B cell (primary cell): ENCODE measurements at places on chromosomes 2 and 18.

DNA sequence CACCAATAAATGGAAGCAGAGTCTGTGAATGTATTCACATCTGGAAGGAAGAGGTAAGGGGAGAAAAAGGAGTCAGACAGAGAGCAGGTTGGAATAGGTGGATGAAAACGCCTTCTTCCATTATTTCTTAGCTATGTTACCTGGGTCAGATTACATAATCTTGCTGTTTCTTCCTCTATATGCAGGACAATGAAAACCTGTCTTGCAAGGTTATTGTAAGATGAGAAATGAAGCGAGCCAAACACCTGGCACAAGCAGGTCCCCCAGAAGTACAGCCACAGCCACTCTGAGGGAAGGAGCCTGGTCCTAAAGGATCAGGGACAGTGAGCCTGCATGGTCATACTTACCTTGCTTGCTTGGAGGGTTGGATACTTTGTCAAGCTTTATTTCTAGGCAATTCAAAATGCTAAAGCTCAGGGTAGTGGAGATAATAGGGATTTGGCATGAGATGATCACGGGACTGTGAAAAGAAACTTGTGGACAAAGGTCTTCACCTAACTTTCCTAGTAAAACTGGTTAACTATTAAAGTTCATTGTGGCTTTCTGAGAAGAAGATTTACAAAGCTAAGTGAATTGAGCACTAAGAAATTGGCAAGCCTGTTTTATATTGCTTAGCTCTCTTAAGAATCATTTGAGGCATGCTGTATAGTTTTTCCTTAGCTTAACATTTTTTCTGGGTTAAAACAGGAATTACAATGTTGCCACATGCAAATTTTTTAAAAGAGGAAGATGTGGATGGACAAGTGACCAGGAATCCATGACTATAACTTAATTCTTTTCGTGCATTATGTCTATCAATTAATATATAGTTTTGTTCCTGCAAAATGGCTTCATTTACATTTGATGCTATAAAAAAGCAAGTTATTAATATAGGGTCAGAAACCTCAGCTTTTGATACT is 15.7 kb upstream of the PLA2R1 start:
- no peak for DNase-seq

DNA sequence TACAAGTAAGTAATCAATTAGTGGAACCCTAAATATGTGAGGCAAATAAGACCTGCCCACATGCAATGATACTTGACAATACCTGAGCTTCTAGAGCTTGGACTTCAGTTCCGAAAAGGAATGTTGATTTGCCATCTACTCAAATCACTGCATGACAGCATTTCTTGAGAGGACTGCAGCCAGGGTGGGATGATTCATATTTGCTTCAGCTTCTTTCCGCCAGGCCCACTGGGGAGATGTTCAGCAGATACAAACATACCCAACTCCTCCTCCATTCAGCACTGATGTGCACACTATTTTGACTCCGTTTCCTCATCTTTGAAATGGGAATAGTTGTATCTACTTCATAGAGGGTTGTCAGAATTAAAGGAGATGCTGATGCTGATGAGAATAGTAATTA is 28.8 kb upstream of the TMEM177 start:
- DNase-seq = no peak

DNA sequence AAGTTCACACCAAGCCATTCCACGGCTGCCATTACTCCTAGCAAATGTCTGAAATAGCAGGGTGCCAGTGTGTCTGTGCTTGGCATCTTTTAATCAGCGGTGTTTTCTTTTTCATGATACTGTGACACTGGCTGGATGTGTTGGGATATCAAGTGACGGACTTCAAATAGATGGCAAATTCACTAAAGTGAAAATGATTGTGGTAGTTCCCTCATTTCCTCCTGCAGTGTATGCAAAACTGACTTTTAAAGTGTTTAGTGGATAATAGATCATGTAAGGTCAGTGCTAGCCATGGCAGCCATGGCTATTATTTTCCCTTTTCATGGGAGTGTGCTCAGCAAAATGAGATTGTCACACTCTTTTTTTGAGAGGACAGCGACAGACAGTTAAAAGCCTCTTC is 261.5 kb upstream of the SIX3 start:
- DNase-seq = no peak

GRCh38 chr2:44778221-44778654 is 163.3 kb upstream of the SIX3 start:
- no peak for DNase-seq

DNA sequence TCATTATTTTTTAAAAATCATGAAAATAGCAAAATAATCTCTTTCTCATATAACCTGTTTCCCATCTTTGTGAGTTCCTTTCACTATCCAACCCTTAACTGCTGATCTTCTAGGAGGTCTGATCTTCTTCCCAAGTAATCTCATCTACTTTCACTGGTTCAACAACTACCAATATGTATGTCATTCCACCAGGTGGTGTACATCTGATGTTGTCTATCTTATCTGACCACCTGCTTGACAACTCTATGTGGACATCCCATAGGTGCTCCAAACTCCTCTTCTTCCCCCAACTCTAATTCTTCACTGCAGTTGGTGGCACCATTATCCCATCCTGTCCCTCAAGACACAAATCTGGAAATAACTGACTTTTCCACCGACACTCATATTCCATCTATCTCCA is 62.5 kb downstream of the FAM228A start:
- no peak for DNase-seq

GRCh38 chr2:121721926-121722325 is 14.7 kb downstream of the NIFK start:
- DNase-seq = no peak

DNA sequence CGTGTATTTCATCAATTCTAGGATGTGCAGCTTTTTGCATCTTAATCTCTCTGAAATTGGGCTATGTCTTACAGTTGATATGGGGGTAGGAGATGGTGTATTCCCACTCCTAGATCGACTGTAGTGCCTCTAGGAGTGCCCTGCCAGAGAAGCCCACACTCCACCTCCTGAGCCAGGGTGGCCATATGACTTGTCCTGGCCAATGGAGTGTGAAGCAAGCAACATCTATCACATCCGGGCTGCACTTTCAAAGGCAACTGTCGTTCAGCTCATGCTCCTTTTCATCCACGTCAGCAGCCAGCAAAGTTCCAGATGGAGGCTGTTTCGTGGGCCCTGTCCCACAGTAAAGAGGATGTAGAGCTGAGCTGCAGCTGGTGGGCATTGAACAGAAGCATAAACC is 149.4 kb upstream of the SLC1A4 start:
- peak; percentile 89 for DNase-seq

DNA sequence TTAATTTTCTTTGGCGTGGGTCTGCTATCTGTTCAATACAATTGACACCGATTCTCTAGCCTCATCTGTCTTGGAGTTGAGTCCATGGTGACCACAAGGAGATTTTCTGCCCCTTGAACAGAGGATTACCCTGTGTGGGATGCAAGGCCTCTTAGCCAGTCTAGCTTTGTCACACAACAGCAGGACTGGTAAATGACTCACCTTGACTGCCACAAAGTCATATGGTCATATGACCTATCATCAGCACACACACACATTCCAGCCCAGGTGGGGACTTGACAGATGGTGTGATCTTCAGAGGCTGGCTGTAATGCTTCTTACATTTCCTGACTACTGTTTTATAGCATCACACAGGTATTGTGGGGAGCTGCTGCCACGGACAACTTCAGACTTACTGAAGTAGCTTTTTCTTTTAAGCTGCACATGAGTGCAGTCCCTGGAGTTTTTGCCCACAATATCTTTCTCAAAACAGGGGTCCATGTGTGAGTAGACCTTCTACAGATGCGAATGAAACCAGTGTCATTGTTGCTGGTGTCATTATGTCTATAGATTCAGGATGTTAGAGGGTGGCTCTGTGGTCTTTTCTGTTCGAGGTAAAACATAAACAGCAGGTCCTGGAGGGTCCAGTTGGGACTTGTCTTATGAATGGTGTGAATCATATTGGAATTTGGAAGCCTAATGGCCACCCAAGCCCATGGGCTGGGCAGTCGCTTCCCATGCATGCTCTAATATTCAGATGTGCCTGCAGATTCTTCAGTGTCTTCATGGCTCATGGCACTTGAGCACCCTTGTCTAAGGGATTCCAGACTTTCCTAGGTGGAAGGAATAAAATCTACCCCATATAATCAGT is 18.6 kb upstream of the ACOXL start:
- no peak for DNase-seq
